ENCODE measurements at places on chromosomes 11 and 22.

GRCh38 chr11:1828542-1828941, 6.2 kb upstream of the SYT8 start:
- no peak for DNase-seq

DNA sequence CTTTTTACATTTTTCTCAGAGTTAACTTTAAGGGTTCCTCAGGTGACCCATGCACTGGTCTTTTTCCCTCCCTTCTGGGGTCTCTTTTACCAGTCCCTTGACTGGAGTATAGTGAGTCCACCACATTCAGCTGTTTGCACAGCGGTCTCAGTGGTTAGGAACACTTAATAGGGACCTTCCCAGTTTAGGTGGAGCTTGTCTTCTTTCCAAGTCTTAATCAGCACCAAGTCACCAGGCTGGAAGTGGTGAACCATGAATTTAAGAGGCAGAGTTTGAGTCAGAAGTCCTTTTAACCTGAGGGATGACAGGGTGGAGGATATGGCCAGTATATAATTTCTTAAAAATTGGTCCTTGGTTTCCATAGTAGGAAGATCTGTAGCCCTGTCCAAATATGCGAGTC, 349.7 kb upstream of the MPPED2 start:
- DNase-seq = no peak

- DNase-seq = no peak
Measured at GRCh38 chr22:45769569-45770210, 98.1 kb downstream of the ATXN10 start.

DNA sequence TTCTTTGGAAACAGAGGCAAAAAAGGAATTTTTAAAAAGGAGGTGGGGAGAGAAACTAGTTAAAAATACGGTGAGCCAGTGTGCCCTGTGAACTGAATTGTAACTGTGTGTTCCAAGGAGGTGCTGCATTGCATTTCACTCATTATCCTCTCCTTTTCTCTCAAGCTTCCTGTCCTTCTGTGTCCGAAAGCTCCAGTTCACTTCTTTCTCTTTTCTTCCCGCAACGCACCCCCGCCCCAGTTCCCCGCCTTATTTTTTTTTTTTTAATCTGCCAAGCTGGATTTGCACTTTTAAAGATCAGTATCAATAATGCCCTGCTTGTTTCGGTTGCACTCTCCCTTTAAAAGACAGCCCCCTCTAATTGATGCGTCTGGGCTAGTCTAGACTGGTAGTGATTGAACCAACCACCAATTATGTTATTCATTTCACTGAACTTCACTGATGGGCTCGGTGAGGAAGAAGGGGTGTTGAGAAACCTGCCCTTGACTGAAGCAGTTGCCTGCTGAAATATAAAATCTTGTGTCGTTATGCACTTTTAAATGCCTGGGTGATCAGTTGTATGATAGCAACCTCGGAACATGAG, 18.5 kb downstream of the BLID start:
- DNase-seq = no peak

DNA sequence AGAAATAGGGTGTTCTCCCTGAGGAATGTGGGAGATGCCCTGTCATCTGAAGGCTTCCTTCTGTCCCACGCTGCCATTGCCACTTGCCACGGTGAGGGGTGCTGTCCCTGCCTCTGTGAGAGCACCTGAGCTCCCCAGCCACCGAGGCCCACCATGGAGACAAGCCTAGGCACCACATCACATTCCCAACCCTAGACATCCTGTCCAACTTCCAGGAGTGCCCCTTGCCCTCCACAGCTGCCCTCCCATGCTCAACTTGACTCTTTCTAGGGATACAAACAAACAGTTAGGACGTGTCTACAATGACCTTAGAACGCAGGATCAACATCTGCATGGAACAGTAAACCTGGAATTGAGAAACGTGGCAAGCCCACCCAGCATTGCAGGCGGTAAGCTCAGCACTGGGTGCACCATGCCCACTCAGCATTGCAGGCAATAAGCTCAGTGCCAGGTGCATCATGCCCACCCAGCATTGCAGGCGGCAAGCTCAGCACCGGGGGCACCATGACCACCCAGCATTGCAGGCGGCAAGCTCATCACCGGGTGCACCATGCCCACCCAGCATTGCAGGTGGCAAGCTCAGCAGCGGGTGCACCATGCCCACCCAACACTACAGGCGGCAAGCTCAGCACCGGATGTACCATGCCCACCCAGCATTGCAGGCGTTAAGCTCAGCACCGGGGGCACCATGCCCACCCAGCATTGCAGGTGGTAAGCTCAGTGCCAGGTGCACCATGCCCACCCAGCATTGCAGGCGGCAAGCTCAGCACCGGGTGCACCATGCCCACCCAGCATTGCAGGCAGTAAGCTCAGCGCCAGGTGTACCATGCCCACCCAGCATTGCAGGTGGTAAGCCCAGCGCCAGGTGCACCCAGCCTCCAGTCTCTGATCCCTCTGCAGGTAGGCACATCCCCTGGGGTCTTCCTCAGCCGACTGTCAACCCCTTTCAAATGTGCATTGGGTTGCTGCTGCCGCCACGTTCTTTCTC, 1463.9 kb downstream of the TBC1D22A start:
- no peak for DNase-seq

GRCh38 chr11:19816817-19817216, 104.2 kb downstream of the NAV2 start:
- DNase-seq = no peak

- no peak for DNase-seq
Measured at GRCh38 chr22:22937894-22938480, 50.4 kb downstream of the IGLL5 start.

- DNase-seq = no peak
Measured at GRCh38 chr11:42034826-42035225, 575.4 kb upstream of the LRRC4C start.

DNA sequence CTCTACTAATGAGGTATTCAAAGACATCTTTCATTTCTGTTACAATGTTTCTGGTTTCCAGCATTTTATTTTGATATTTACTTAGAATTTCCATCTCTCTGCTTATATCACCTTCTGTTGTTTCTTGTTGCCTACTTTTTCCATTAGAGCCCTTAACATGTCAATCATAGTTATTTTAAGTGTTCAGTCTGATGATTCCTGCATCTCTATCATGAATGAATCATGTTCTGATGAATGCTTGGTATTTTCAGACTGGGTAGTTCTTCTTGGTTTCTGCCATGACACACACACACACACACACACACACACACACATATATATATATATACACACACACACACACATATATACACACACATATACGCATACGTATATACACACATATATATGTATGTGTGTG, 486.4 kb upstream of the ISX start:
- no peak for DNase-seq

- DNase-seq = no peak
Measured at GRCh38 chr11:50075856-50076255, 43.2 kb downstream of the OR4C45 start.

DNA sequence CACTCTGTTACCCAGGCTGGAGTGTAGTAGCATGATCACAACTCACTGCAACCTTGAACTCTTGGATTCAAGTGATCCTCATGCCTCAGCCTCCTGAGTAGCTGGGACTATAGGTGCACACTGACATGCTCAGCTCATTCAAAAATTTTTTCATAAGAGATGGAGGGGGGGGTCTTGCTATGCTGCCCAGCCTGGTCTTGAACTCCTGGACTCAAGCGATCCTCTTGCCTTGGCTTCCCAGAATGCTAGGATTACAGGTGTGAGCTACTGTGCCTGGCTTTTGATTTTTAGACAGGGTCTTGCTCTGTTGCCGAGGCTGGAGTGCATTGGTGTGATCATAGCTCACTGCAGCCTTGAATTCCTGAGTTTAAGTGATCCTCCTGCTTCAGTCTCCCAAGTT, 14.0 kb downstream of the PRAME start:
- no peak for DNase-seq

DNA sequence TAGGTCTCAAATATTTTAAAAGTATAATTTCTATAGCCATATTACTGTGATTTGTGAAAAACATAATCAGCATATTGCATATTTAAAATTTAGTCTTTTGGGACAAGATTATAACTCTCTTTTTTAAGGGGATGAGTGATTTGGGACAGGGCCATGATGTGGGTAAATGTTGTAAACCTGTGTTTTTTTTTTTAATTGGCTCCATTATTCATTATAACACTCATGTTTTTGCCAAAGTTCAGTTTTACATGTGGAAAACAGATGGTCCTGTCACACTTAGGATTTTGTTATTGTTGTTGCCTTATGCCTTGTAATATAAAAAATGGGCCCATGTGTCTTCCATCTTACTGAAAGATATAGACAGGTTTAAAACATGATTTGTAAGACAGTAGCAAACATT, 1413.5 kb upstream of the RAG2 start:
- DNase-seq = no peak

DNA sequence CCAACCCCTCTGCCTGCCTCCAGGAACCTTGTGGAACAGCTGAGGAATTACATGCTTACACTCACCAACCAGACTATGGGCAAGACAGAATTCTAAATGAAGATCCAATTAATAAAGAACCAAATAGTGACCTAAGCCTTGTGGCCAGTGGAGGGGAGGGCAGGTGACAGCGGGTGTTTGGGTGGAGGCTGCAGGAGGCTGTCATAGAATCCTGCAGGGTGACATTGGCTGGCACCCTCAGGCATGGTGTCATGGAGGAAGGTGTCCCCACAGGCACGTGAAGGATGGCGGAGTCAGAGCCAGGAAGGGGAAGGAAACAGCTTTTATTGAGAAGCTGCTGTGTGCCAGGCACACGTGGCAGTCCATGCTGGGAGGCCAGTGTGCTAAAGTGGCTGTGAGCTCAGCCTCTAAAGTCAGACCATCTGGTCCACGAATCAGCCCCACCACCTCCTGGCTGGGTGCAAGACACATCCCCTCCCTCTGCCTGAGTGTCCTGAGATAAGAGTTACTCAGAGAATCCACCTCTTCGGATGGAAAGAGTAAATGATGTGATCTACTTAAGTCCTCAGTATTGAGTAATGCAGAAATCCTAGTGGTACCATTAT, 8.7 kb downstream of the MYO18B start:
- no peak for DNase-seq

DNA sequence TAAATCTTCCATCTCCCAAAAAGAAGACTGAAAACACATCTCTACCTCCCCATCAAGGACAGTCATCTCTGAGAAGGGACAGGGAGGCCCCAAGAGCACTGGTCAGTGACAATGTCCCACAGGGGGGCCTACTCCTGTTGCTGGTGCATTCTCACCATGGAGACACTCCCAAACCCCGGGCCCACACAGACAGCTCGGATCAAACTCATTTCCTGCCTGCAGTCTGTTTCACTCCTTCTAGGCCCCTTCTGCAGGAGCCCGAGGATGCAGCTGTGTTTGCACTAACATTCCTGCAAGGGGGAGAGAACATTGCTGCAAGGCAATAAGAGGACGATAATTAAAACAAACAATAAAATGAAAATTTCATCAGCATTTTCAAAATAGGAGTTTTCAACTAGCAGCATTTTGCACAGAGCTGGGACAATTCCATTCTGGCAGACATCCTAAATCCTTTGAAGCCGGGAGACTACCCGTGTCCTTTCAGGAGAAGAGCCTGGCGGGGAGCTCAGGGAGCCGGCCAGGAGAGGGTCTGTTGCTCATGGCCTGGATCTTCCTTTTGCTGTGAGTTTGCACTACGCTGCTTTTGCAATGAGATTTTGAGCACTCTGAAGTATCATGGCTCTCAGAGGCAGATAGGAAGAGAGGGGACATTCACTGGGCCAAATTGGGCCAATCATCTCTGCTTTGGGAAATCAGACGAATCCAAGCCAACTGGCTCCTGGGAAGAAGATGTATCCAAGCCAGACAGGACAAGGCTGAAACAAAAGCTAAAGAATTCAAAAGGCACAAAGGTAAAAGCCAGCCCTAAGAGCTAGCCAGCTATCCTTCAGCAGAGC, 33.2 kb downstream of the SPATA19 start:
- no peak for DNase-seq

GRCh38 chr11:8047382-8047781, 33.6 kb upstream of the TUB start:
- no peak for DNase-seq

DNA sequence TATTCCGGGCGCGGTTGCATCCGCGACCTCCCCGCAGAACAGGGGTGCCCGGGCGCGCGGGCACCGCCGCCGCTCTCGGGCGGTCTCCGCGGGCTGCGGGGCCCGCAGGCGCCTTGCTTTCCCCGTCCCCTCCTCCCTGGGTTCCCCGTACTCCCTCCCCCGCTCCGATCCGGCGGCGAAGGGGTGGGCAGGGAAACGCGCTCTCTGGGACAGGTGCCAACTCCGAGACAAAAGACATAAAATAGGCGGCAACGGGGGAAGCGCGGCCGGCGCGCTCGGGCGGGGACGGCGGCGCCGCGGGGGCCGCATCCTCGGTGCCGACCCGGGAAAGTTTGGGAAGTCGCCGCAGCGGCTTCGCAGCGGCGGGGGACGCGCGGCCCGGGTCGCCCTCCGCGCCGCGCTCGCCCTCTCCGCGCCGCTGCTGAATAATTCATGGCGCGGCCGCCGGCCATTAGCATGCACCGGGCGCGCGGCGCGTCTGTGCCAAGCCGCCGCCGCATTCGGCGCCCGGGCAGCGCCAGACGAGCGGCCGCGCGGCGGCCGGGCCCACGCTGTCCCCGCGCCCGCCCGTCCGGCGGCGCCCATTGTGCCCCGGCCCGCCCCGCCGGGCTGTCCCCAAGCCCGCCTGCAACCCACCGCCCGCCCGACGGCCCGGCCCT, 78.7 kb upstream of the PPARA start:
- peak; percentile 94 for DNase-seq

DNA sequence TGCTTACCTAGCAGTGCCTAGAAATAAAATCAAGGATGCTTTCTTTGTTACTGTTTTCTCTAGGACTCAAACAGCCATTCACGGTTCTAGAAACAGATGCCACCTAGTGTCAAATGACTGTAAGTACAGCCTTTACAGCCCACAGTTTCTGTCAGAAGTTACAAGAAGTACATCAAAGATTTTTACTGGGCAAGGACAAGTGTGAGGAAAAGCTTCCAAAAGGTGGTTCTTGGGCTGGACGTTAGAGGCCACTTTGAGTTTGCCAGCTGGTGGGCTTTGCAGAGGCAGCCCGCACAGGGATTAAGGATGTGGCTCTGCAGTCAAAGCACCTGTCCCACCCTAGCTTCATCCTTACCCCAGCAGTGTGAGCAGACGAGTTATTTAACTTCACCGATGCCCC, 6.9 kb downstream of the KMT5B start:
- DNase-seq = peak; percentile 64

DNA sequence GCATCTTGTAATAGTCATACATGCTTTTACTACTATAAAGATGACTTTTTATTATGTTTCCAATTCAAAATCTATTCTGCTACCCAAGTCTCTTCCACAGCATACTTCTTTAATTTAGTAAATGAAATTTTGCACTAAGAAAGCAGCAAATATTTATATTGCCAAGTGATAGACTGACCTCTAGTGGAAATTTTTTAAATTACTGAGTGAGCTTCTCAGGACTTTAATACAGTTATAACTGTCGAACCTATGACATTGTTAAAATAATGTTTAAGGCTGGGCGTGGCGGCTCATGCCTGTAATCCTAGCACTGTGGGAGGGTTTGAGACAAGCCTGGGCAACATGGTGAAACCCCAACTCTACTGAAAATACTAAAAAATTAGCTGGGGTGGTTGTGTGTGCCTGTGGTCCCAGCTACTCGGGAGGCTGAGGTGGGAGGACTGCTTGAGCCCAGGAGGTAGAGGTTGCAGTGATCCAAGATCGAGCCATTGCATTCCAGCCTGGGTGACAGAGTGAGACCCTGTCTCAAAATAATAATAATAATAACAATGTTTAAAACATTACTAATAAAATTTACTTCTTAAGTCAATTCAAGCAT, 27.3 kb downstream of the STK33 start:
- peak; percentile 2 for DNase-seq
